AG10803 (cell line): ENCODE measurements at places on chromosomes 5 and 9.

DNA sequence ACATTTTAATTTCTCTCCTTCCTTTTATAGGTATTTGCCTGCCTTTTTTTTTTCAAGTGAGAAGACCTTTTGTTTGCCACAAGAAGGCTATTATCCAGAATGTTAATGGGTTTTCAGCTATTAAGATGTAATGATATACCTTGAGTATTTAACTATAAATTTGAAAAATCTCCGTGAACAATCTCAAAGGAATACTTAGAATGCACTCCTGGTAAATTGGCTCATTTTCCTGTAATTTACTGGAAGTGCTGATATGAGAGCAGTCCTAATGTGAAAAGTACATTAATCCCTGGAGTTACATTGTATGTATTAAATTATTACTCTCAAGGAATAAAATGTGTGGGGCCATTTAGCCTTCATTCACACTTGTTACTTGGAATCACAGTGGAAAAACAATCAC, 32.4 kb downstream of the AOPEP start:
- DNase-seq: no peak

DNA sequence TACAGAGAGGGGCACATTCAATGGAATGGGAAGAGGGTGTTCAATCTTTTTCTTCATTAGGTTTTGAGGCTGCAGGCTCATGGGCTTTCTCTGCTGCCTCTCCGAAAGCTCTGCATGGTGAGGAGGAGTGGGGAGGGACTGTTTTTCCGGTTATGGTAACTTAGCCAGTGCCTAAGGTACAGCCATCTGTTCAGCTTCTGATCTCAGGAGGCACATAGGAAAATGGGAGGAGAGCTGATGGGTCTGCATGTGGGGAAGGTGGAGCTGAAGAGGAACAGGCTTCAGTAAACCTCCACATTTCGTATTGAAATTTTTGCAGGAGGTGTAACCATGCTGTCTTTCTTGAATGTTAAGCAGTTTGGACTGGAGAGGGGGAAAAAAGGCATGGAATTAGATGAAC, 1020.4 kb upstream of the WWC1 start:
- no peak for DNase-seq

- peak; percentile 63 for DNase-seq
Observed at GRCh38 chr5:103428411-103428871, 134.1 kb downstream of the NUDT12 start.

- peak; percentile 65 for DNase-seq
Observed at GRCh38 chr5:14581106-14581890, at the start of gene OTULINL. TSS of gene OTULINL (plus strand) at chr5:14581792. CDS start at chr5:14581895, 103 bp downstream.

DNA sequence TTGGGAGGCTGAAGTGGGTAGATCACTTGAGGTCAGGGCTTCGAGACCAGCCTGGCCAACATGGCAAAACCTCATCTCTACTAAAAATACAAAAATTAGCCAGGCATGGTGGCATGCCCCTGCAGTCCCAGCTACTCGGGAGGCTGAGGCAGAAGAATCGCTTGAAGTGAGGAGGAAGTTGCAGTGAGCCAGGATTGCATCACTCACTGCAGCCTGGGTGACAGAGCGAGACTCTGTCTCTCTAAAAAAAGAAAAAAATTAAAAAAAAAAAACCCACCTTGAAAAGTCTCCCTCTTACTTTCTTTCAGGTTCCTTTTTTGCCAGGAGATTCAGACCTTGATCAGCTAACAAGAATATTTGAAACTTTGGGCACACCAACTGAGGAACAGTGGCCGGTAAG, 34.2 kb downstream of the CDK7 start:
- no peak for DNase-seq

DNA sequence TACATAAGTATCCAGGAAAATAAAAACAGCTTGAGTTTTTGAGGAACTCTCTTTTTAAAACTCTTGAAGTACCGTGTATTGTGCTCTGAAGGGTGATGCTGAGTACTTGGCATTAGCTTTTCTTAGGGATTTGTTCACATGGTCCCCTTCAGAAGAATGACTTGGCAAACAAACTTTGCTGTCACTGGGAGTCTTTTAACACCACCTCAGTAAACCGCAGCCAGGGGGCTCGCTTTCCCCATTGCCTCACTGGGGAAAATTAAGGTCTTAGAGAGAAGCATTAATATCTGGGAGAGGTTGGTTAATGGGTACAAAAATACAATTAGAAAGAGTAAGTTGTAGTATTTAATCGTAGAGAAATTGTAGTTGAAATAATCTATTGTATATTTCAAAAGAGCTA, 105.9 kb upstream of the DAP start:
- no peak for DNase-seq

DNA sequence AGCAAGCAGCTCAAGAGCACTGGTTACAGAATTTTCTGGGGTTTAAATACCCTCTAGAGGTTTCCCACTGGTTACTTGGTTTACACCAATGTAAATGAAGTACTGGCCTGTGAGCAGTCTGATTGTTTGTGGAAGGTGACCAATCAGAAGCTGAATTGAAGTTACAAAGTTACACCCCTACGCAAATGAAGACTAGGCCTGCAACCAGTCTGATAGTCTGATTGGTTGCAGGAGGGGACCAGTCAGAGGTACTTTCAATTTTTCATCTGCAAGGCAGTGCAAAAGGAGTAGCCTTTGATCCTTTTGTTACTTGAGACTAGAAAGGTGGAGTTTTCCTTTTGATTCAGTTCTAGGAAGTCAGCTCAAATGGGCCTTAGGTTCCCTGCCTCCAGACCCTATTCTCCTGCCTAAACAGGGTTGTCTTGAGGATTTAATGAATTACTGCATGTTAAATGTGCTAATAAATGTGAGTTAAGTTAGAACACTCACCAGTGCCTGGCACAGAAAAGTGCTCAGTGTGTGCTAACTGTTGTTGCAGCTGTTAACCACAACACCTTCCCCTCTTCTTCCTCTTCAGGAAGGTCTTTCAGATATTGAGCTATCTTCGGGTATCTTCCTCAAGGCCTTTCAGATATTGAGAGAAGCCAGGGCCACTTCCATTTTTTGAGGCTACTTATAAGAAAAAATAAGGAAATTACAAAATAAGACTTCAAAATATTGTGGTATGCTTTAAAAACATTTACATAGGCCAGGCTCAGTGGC, 32.1 kb upstream of the CLINT1 start:
- DNase-seq: no peak
